ENCODE measurements at places on chromosomes 12 and 14.

GRCh38 chr12:101019667-101020066, 190.4 kb downstream of the SLC5A8 start:
- no peak for DNase-seq

DNA sequence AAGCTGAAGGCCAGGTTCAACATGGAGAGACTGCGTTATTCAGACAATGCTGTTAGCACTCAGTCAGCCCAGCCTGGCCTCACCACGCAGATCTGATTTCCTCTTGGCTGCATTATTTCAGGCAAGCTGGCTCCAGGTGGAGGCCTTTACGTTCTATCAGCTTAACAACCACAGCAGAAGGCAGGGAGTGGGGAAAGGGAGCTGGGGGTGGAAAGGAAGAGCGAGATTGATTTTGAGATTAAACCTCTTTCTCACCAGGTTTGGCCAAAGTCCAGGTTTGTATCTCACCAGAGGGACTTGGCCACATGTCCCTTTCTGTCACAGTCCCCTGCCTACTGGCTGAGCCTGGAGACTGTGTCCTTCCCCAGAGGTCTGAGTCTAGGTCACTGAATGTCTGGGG, 543.7 kb upstream of the TMEM132C start:
- DNase-seq, result no peak

GRCh38 chr14:32256576-32256975, 53.5 kb upstream of the RNU6-8 start:
- no peak for DNase-seq

DNA sequence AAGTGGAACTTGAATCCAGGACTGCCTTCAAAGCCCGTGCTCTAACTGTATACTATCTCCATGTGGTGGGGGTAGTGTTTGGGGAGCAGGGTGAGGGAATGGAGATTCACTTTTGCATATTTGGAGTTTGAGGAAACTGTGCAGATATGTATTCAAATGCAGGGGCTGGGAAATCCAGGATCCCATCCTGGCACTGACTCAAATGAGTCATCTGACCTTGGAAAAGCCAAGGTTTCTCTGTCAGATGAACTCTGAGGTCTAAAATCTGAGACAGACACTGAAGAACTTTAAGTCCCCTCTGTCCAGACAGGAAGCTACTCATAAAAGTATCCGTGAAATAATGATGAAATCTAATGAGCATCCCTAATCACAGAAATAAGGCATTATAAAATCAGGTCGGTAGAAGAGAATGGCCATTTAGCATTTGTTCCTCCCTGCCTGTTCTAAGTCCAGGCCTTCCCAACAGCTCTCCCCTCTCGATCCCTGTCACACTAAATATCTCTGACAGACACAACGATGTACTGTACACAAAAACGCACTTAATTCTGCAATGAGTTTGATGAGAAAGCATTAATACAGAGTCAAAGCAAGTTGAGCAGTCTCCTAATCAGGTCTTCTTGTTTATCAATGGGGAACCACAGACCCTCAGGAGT, 14.4 kb downstream of the NIN start:
- no peak for DNase-seq

DNA sequence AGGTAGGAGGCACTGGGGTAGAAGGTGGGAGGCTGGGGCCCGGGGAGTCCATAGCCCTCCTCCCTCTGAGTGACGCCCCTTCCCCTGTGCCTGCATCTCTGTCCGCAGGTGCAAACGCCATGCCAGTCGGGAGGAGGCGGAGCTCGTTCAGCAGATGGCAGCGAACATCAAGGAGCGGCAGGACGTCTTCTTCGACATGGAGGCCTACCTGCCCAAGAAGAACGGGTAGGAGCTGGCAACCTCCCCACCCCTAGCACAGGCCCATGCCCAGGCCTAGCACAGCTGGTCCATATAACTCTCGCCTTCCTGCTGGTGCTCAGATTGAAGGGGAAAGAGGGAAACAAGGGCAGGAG, 35.6 kb downstream of the TMEM120B start:
- DNase-seq, result no peak
